ENCODE measurements at places on chromosomes 7 and 10.

- no peak for DNase-seq
Observed at GRCh38 chr10:3248526-3249306, 76.1 kb upstream of the PITRM1 start.

DNA sequence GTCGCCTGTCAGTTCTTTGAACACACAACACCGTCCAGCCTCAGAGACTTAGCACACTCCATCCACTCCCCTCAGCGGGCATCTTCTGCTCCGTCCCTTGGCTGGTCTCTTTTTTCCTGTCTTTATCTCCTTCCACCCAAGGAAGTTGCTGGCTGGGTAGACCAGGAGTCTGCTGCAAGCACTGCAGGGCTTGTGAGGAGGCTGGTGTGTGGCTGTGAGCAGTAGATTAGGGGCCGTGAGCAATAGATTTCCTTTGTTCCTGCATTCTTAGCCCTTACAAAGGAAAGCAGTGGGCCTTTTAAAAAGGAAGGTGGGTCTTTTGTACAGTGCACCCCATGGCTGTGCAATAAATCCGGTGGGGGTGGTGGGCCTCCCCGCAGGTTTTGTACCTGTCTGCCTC, 100.3 kb upstream of the BTBD16 start:
- DNase-seq, result no peak

DNA sequence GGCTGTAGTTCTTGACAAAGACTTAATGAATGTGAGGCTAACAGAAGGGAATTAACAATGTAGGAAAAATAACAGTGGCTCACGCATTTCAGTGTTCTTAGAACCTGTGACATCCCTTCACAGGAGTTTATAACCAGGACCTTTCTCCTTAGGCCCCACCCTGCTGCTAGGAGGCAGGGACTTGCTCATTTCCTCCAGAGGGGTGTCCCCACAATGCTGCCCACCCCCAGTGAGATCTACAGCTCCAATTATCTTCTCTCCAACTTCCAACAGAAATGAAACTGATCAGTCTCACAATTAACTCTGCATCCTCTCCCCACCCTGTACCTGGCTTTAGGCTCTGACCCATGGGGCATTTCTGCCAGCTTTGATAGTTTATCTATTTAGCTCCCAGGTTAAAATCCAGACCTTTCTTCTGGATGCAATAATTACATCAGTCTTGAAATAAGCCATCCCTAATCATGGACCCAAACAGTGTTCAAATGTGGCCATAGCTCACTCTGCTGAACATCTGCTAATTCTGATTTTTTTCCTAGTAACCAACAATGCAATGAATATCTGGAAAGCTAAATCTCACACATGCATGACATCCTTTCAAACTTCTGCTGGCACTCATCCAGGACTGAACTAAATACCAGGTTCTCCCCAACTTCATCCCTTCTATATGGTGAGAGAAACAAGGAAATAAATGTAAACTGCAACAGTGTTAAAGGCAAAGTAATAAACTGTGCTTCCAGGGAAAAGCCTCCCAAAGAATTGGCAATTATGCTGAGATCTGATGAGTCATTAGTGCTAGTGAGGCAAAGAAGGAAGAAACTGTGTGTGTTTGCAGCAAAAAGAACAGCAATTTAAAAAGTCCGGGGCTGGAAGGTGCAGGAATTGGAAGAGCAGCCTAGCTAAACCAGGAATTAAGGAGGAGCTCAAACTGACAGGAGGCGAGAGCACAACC, 64.6 kb downstream of the HERPUD2 start:
- no peak for DNase-seq

DNA sequence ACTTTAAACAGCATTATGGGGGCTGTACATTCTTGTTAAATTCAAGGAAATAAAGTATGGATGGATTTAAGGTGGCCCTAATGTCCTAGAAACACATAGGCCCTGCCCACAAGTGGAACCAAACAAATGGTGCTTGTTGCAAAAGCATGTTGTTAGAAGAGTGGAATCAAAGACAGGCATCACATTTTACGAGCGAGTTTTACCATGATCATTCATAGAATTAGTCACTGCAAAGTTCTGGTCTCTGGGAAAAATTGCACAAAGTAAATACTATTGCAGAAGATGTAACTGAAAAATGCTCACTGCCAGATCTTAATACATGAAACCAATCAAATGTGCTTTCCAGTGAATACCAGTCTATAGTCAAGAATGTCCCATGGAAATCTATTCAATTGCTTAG, 677.1 kb downstream of the PARD3 start:
- no peak for DNase-seq

DNA sequence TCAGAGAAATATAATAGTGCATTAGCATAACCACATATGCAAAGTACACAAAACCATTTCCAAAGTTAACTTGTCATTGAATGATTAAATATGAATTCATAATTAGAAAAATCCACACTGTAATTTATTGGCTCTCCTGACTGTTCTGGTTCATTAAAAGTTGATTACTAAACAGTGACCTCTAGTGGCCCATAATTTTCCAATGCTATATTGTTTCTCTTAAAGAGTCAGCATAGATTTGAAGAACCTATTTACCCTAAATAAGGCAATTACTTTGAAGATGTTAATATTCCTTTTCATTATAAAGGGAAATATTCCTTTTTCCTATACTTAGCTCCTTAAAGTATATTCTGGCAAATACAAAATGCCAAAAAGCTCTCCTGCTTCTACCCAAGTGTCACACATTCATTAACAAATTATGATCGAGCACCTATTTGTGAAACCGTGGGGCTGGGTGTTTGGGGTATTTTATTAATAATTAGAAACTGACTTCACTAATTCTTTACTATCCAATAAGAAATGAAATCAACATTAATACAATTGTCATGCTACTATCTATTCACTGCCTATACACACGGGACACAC, 86.2 kb downstream of the HIBADH start:
- no peak for DNase-seq

DNA sequence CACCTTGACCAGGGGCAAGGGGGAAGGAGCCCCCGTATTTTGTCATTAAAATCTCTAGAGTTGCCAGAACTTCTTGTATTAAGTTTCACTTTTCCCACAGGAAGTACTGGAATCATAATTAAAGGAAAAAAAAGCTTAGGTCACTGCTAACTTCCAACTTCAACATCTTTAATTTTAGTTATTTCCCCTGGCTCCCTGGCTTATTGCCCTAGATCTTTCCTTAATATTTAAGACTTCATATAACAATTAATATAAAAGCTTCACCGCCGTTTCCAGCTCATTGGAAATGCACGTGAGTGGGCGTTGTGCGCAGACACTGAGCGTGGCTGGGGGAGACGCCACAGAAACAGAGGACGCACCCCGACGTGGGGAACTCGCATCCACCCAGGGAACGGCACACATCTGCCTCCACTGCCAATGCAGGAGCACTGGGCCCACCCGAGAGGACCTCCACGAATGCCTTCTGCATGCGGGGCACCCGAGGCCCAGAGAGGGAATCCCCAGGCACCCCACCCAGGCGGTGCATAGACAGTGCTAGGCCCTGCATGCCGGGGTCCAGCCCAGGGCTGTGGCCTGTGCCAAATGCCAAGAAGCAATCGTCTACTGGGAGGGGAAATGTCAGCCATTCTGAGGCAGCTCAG, 72.2 kb downstream of the ADARB2 start:
- DNase-seq, result no peak

DNA sequence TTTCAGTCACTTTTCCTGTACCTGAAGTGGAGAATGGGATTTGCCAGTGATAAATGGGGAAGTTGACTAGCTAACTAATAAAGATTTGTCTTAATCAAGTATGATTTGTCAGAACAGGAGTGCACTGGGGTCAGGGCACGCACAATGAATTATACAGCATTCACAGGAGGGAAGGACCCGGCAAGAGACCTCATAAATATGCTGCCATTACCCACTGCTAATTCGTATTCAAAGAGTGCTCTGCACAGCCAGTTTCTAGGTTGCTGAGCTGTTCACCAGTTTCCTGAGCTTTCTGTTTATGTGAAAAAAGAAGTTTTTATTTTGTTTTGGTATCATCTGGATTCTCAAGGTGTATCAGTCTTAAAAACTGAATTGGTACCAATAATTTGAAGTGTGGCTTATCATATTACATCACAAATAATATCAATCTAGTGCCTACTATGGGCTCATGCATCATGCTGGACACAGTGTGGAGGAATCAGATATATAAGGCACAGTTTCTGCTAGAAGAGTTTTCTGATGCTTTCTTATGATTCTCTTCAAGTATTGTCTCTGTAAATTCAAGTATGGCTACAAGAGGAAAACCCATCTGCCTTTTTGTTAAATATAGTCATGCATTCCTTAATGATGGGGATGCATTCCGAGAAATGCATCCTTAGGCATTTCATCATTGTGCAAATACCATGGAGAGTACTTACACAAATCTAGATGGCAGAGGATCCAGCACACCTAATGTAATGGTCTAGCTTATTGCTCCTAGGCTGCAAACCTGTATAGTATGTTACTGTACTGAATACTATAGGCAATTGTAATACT, 202.2 kb downstream of the VTI1A start:
- no peak for DNase-seq

GRCh38 chr10:1977461-1977860, 240.1 kb upstream of the ADARB2 start:
- DNase-seq, result no peak

DNA sequence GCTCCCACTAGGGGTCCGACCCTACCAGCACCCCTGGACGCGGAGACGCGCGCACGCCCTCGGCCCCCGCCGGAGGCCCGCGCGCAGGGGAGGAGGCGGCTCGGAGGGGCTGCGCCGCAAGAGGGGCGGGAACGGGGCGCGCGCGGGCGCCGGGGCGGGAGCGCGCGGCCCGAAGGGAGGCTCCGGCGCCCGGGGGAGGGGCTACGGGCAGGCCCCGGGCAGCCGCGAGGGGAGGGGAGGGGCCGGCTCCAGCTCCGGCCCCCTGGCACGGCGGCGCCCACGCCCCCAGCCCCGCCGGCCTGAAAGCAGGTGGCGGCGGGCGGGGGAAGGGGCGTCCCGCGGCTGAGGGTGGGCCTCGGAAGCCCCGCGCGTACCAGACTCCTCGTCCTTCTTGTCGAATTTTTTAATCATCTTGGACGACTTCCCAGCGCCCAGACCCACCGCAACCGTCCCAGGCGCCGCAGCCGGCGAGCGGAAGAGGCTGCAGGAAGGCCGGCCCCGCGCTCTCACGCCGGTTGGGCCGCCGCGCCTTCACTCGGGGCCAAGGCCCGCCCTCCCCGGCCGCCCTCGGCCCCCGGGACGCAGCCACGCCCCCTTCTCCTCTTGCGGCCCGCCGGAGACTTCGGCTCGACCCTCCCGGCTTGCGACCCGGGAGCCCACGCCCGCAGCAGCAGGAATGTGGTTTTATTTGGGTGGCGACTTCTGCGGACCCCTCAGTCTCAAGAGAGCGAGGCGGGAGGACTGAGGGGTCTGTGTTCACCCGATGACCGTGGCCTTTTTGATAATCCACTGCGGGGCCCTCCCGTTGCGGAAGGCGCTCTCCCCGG, at the start of gene COPG2:
Gene COPG2, minus strand, starts transcription at position 491 of the 827 bp plus-strand sequence. Its CDS starts 80 bp downstream, at position 411.
- DNase-seq, result peak; percentile 61

GRCh38 chr10:116798859-116799258, 50.4 kb upstream of the ENO4 start:
- no peak for DNase-seq

DNA sequence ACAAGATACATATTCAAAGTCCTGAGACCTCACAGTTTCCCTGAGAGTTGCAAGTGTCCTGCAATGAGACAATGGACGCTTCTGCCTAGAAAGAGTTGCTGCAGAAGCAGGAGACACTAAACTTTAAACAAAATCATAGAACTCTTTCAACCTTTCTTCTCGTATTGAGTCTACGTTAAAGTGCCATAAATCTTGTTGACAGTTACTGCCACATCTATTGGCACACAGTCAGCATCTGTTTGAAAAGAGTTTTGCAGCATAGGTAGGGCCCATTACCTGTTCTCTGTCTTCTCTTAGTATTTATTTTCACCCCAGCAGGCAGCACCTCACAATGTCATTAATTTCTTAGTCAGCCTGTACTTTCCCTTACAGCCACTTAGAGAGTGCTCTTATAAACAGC, 335.3 kb upstream of the ETV1 start:
- DNase-seq, result no peak

GRCh38 chr7:3120513-3120912, 76.8 kb upstream of the CARD11 start:
- no peak for DNase-seq

DNA sequence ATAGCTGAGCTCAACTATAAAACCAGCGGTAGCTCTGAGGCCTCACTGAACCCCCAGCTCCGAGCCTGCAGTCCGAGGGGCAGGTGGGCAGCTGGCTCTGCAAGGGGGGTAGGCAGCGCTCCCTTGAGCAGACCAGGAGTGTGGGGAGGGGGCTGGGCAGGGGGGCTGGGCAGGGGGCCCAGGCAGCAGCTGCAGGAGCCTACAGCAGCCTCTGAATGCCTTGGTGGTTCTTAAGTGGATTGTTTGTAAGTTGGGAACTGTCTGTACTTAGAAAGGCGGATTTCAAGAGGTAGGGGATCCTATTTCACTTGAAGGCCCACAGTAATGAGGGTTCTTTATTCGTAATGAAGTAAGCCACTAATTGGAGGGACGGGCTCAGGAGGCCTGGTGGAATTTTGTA, 72.3 kb downstream of the ICA1 start:
- no peak for DNase-seq

DNA sequence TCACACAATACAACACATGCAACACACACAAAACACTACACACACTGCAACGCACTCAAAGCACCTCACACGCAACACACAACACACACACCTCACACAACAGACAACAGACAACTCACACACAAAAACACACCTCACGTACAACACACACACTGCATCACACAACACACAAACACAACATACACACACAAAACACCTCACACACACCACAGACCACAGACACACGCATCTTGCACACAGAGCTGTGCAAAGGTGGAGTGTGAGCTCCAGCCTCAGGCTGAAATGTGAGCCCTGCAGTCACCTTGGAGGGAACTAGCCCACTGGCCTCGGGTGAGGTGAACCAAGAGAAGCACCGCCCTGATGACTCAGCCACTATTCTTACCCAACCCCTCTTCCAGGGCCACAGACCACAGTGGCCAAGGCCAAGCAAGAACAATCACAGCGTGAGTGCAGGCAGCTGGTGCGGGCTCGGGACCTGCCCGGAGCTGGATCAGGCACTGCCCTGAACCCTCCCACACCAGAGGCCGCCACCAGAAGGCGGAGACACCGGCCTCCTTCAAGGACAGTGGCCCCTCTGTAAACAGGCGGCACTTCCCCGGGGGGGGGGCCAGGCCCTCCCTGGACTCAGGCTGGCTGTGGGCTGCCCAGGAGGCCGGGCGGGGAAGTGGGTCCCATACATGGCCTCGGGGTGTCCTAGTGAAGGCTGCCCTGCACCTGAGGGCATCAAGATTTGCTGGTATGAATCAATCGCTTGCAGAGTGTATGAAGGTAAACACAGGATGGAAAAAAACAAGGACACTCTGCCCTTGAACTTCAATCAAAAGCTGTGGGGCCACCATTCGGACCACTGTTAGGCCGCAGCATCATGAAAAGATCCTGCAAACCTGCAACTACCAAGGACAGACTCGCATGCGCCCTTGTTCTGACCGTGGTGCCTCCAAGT, 106.7 kb downstream of the TNS3 start:
- no peak for DNase-seq

DNA sequence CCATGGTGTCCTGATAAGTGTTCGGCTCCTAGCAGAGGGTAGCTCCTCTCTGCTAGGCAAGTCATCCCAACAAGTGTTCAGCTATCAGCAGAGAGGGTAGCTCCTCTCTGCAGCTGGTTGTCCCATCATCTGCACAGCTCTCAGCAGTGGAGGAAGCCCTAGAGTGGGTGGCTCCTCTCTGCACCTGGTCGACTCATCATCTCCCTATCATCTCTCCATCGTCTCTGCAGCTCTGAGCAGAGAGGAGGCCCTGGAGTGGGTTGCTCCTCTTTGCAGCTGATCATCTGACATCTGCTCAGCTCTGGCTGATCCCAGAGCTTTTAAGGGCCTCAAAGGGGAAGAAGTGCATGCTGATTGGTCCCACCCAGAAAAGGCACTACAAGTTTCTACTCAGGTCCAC, 199.9 kb upstream of the KMT2E start:
- no peak for DNase-seq
